ENCODE measurements at places on chromosomes 6 and 20. TPM values are rescaled to one million over a fixed set of nuclear protein-coding genes. Genes with fewer than 3 reads are reported as not detected.

Gene MYLK4
- 1.0 TPM for total RNA-seq

Gene ATP9A
- 58.4 TPM for total RNA-seq

Gene SIRPD
- total RNA-seq = not detected

Gene SLC13A3
- 2.1 TPM for total RNA-seq

DNA sequence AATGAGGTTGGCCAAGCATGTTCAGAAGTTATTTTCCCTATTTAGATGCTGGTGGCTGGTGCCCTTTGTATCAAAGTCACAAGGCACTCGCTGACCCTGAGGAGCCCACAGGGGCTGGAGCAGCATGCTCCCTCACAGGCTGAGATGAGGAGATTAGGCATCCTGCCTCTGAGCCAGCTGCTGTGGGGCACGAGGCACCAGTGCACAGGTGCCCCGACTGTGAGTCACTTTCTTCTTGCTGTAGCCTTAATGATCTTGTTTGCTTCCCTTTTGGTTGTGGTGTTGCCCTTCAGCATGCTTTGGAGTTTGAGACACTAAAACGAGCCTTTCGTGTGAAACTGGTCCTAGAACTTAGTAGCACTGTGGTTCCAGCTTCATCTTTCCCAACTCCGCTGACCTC lies 4.3 kb downstream of the PSMG4 start:
- peaks cover 10% of the 10 kb centered on the region for H3K36me3 ChIP-seq
- H3K27me3 ChIP-seq = no peaks in the 10 kb centered on the region
- DNase-seq = no peak
- H3K27ac ChIP-seq = no peak overlapping the region
- H3K4me3 ChIP-seq = no peak overlapping the region
- H3K4me1 ChIP-seq = peaks cover 26% of the 10 kb centered on the region

DNA sequence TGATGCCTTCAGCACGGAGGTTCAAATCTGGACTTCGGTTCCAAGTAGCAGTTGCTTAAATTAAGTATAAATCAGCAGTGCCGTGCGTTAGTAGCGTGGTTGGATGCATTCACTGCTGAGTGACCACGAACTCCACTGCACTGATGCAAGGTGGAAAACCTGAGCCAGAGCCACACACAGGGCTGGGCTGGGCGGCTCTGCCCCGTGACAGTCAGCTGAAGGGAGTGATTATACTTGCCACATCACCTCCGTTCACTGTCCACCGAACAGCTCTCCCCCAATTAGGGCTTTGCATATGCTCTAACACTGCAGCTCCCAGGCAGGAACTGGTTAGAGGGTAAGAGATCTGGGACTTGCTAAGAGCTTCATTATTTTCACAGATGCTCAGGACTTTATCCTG lies 22.2 kb downstream of the PPP1R3G start:
- no peak overlapping the region for H3K27ac ChIP-seq
- no peak for DNase-seq
- H3K36me3 ChIP-seq = peaks cover 2% of the 10 kb centered on the region
- H3K4me3 ChIP-seq = no peak overlapping the region
- no peaks in the 10 kb centered on the region for H3K4me1 ChIP-seq
- no peaks in the 10 kb centered on the region for H3K27me3 ChIP-seq

DNA sequence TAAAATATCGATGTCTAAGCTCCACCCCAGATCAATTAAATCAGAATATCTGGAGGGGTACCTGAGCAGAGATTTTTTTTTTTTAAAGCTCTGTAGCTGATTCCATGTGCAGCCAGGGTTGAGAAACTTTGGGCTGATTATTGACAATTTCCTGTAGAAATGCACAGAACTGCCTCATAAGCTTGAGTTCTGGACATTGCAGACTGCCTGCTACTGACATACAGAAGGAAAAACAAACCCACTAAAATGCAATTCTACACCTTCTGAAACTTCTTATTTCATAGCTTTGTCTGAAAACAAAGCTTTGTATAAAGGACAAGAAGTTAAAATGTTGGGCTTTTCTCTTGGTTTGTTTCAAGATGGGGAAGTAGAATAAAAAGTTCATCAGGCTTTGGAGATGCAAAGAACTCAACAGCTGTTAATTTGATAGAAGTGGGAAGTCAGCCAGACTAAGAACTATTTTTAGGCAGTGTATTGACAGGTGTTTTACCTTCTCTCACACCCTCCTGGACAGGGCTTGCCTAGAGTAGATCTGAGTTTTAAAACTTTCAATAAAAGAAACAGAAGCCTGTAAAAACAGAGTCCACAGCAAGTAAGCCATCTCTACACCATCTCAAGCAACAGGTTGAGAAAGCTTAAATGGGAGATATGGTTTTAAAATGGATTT lies 147.7 kb downstream of the KCNQ5 start:
- no peaks in the 10 kb centered on the region for H3K27me3 ChIP-seq
- no peak for DNase-seq
- peaks cover 2% of the 10 kb centered on the region for H3K36me3 ChIP-seq
- peaks cover 4% of the 10 kb centered on the region for H3K4me1 ChIP-seq

Measured in osteocyte (in vitro differentiated cells).